ENCODE measurements at places on chromosomes 12 and 14.

- ATAC-seq: no peak
Measured at GRCh38 chr12:23758608-23759007, 190.9 kb downstream of the SOX5 start.

DNA sequence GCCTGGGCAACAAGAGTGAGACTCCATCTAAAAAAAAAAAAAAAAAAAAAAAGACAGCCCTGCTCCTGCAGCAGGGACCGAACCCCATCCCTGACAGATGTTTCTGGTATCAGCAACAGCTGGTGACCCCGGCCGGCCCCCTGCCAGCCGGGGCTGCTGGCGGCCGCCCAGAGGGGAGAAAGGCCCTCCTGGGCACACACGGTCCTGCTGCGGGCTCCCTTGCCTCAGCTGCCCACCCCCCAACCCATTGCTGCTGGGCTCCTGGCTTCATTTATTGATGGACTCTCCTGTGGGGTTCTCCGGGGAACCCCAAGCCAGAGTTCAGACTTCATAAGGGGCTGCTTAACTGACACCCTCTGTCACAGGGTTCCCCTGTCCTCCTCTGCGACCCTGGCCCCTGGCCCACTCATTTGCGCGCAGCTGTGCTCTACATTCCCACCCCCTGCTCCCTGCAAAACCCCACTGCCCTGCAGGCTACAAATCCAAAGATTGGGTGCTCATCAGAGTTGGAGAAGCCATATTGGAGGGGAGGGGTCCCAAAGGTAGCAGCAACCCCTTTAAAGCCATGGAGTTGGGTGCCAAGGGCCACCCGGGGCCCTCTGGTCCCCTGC lies 103.6 kb upstream of the RTL1 start:
- ATAC-seq: no peak

- ATAC-seq: no peak
Measured at GRCh38 chr14:100770046-100770445, 43.4 kb downstream of the DLK1 start.

- ATAC-seq: no peak
Measured at GRCh38 chr12:15689751-15690191, 99.4 kb downstream of the EPS8 start.

DNA sequence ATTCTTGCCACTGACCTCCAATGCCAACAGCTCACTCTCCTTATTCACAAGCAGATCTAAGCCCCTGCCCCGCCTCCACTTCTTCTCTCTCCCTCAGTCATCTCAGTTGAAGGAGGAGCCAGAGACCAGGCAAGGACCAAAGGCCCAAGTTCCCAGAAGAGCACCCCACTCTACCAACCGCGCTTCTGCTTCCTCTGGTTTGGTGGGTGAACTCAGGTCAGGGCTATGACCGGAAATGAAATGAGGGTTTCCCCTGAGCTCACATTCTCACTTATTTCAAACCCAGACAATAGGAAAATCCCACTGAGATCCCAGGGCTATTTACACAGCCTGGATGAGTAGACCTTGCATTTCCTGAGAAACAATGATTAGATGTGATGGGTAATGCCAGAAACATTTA lies 9.9 kb downstream of the DPF3 start:
- ATAC-seq: peak; percentile 57

- ATAC-seq: peak; percentile 77
Measured at GRCh38 chr12:122215771-122216170, 10.1 kb downstream of the DIABLO start.

- ATAC-seq: no peak
Measured at GRCh38 chr12:122868471-122869177, 27.3 kb downstream of the VPS37B start.

GRCh38 chr12:122747224-122748135 lies 5.1 kb upstream of the DENR start:
- ATAC-seq: no peak

GRCh38 chr14:103542605-103543088 lies 13.7 kb downstream of the TRMT61A start:
- ATAC-seq: no peak

GRCh38 chr14:58191763-58192601 lies 8.0 kb upstream of the ACTR10 start:
- no peak for ATAC-seq

DNA sequence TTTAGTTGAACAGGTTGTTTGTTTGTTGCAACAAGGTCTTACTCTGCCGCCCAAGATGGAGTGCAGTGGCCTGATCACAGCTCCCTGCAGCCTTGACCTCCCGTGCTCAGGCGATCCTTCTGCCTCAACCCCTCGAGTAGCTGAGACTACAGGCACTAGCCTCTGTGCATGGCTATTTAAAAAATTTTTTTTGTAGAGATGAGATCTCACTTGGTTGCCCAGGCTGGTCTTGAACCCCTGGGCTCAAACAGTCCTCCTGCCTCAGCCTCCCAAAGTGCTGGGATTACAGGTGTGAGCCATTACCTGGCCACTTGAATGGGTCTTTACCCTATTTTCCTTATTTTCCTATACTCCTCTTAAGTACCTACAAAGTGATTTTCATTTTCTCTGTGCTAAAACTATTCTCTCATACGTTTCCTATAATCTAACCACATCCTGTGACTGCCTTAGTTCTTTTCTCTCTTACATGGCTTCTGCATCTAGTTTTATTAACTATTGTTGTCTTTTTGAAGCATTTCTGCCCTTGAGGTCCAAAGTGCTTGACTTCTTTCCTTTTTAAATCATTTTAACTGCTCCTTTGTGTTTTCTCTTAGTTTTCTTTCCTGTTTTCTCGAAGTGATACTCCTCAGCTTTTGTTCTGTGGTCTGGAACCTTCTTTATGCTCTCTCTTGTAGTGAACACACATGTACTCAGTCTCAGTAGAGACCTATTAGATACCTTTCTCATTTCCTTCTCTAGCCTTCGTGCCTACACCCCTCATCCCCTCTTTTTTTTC lies 14.1 kb downstream of the GPX2 start:
- ATAC-seq: peak; percentile 90

GRCh38 chr12:12486661-12487240 lies 75.9 kb downstream of the DUSP16 start:
- peak; percentile 65 for ATAC-seq

Measured in activated T-helper 17 cell treated with anti-CD3 and anti-CD28 coated beads, Interleukin-2, amount 50 U/mL, for 72 hours (primary cell).